ENCODE measurements at places on chromosomes 2 and 18.

DNA sequence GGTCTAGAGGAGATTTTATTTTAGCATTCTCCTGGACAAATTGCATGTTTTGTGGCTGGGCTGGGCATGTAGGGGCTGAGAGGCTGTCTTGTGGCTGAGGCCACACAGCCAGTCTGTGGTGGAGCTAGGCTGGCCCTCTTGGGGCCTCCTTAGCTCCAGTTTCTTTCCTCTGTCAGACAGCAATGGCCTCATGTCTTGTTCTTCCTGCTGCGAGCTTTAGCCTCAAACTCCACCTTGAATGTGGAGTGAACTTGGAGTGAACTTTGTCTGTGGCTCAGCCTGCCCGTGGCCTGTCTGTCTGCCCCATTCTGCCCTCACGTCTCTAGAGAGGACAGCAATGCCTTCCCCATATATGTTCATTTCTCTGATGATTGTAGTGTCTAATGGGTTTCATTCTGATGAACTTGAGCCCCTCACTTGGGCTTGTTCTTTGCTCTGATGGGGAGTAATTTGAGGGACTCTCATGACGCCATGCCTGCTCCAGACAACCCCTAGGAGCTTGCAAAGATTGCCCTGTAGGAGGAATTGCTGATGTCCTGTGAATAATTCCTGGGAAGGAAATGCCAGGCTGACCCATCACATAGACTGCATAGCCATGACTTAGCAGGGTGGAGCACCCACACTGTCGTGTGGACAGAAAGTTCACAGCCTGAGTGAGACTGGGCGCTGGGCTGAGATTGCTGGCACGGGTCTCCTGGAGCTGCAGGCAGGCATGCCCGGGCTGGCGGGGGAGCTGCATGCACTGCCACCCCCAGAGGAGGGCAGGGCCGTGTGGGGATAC is 42.6 kb downstream of the ASAP2 start:
- DNase-seq: no peak

DNA sequence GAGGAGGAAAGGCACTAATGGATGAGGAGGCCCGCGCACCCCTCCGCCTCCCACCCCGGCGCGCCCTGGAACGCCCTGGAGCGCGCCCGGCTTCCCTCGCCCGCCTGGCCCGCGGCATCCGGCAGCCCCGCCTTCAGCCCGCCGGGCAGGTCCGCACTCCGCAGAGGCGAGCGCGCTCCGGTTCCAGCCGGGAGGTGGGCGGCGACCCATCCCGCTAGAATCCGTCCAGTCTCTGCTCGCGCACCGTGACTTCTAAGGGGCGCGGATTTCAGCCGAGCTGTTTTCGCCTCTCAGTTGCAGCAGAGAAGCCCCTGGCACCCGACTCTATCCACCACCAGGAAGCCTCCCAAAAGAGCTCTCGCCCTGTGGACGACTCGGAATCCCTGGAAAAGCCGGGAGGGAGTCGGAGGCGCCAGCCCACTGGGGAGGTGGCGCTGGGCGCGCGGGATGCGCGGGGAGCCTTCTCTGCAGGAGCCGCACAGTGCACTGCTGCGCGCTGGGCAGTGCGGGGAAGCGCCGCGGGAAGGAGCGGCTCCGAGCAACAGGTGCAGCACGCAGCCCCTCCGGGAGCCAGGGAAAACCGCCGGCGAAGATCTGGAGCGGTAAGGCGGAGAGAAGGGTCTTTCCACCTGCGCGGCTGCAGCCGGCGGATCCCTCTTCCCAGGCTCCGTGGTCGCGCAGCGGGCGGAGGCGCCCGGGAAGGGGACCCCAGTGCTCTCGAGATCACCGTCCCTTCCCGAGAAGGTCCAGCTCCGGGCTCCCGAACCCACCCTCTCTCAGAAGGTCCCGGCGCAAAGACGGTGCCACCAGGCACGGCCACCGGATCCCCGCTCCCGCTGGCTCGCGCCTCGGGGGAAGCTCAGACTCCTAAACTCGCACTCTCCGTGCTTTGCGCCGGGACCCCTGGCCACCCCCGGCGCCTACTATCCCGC is at the start of gene GALR1:
GALR1 (plus strand) TSS at position 280 of the 932 bp plus-strand sequence. CDS start 701 bp downstream, outside the sequence.
- DNase-seq: no peak

GRCh38 chr18:7889515-7889914 is 322.4 kb downstream of the PTPRM start:
- DNase-seq: no peak

DNA sequence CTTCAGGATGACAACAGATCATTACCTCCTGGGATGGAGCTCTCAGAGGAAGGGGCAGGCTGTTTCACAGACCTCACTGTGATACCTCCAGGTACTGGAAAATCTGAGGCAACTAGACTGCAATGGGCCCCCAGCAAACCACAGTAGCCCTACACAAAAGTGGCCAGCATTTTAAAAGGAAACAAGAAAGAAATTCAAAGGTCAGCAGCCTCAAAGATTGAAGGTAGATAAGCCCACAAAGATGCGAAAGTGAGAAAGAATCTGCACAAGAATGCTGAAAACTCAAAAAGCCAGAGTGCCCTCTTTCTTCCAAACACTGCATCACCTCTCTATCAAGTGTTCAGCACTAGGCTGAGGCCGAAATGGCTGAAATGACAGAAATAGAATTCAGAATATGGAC is 499.5 kb upstream of the CHAC2 start:
- DNase-seq: no peak

GRCh38 chr2:78020491-78020890 is 498.3 kb upstream of the LRRTM4 start:
- no peak for DNase-seq

DNA sequence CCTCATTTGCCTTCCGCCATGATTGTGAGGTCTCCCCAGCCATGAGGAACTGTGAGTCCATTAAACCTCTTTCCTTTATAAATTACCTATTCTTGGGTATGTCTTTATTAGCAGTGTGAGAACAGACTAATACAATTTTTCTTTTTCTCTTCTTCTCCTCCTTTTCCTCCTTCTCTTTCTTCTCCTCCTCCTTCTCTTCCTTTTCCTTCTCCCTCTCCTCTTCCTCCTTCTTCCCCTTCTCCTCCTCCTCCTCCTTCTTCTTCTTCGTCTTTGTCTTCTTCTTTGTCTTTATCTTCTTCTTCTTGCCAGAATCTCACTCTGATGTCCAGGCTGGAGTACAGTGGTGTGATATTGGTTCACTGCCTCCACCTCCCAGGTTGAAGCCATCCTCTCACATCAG is 20.2 kb downstream of the SKA1 start:
- no peak for DNase-seq

- peak; percentile 70 for DNase-seq
Measured at GRCh38 chr2:217785544-217786045, 217.2 kb downstream of the TNS1 start.

- DNase-seq: no peak
Measured at GRCh38 chr2:129922571-129923264, 56.7 kb upstream of the RAB6C start.

DNA sequence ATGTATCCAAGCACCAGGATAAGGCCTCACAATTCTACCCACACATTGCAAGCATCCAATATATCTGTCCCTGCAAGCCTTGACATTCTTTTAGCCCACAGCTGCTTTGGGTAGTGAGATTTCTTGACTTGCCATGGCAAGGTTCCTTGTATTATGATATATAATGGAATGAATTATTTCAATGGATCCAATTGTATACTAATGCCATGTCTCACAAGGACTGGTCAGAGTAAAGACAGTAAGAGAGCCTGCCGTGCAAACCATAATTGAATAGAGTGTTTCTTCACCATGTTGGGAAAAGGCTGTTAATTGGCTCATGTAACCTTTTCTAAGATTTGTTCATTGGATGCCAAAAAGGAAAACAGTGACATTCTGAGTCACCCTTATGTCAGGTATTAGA is 64.3 kb upstream of the RBBP8 start:
- DNase-seq: no peak

DNA sequence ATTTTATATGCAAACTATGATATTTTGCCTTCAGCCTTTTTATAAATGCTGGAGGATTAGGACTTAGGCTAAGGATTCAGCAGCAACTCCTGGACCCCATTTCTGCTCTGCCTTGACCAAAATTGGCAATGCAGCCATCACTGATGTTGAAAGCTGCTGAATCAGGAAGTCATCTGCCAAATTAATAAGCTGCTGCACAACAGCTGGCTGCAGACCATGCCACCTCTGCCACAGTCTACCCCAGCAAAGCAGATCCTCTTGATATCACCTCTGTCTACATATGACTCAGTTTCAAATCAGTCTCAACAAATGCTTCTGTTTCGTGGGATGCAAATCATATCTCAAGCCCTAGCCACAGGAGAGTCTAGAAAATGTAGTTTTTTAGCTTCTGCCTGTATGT is 7.1 kb upstream of the SOS1 start:
- no peak for DNase-seq

DNA sequence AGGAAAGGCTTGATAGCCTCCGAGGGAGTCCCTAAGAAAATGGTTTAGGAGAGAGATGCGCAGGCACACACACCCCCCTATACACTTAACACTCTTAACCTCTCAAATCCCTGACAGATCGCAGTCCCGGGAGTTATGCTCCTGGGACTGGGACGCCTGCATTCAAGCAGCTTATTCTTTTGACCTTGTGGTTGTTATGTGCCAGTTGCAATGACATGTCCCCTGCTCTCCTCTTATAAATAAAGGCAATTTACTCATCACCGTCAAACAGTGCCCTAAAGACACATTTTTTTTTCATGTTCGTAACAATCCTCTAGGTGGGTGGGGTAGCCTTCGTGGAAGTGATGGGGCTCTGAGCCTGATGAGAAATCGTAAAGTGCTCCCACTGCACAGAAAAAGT is 162.2 kb downstream of the LRRC30 start:
- no peak for DNase-seq

DNA sequence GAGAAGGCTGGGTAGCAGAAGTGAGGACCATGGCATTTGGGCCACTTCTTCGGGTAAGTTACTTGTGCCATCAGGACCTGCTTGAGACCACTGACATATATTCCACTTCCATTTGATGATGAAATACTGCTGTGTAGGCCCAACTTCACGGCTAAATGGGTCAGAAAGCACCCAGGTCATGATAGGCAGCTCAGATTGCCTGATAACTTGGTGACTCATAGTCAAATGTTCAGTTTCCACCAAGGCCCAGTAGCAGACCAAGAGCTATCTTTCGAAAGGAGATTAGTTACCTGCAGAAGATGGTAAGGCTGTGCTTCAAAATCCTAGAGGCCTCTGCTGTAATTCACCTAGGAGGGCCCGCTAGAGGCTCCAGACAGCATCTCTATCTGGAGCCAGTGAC is 31.8 kb upstream of the MEX3C start:
- no peak for DNase-seq

- DNase-seq: no peak
Measured at GRCh38 chr2:119181391-119181790, 22.8 kb upstream of the C1QL2 start.

DNA sequence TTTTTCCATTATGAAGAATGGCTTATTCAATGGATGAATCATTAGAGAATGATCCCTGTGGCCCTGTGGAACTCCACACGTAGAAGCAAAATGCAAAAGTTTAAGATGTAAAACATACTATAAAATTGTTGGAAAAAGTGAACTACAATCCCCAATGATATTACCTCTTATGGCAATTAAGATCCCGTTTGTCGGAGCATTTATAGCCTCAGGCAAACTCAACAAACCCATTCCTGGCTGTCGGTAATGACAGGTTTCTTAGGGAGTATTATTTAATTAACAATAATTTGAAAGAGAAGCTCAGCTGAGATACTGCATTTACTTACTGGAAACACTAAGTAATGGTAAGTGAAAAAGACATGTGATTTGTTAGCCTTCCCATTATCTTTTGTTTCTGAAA is 138.3 kb downstream of the CDH20 start:
- DNase-seq: no peak

DNA sequence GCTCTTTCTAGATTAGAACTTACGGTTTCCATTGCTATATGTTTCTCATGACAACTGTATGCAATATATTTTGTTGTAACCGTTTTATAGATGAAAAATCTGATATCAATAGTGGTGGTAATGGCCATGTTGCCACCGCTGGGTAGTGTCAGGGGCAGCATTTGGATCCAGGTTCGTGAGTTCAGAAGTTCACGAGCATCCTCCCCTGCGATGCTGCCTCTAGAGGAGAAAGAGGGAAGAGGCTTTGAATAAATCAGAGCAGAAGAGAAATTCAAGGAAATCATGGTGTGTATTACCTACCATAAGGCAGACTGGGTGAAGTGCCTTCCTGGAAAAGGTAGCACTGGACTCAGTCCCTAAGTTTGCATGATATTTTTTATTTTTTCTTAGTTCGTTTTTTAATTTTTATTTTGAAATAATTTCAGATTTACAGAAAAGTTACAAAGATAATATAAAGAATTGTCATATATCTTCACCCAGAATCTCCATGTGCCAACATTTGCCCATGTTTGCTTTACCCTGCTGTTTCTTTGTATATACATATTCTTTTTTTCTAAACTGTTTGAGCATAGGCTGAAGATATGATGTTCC is 3.3 kb upstream of the ZBTB7C start:
- DNase-seq: no peak

DNA sequence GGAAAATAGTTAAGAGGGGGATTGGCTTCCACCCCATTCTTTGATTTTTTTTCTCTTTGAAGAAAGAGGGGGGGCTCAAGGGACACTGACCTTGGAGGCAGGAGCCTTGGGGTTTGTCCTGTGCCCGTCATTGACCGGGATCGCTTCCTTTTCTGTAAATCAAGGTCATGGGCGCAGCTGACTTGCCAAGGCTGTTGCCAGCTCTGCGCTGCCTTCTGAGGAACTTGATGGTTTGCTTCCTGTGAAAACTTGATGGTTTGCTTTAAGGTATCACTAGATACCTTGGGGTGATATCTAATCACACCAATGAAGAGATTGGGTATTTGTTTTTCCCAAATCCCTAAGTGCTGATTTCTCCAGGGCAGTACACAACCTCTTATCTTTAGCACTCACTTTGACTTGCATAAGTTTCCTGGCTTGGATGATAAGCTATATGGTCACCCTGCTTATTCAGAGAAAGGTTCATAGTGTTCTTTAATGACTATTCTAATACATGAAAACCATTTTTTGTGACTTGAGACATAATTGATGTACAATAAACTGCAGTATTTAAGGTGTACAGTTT is 56.0 kb downstream of the DGKD start:
- DNase-seq: no peak

DNA sequence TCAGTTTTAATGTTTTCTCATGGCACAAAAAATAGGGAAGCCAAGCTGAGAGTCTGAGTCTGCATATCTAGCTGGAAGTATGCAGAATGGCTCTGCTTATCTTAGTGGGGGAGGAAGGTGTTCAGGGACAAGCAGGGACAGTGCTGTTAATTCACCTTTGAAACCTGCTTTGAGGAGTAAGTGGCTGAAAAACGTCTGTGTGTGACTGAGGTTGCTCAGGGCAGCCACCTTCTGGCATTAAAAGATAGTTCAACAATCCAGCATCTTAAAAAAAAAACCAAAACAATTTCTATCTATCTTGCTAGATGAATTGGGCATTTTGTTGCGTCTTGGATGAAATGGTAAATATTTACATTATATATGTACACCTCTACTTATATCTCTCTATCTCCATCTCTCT is 2.0 kb upstream of the TRPM8 start:
- no peak for DNase-seq

All from stimulated activated CD8-positive, alpha-beta memory T cell treated with anti-CD3 and anti-CD28 coated beads, Interleukin-15, amount 100 ng/mL, for 24 hours (primary cell).